ENCODE measurements at places on chromosomes 3 and 15.

GRCh38 chr15:75159244-75159643 lies 42.4 kb upstream of the C15orf39 start:
- no peak for DNase-seq

DNA sequence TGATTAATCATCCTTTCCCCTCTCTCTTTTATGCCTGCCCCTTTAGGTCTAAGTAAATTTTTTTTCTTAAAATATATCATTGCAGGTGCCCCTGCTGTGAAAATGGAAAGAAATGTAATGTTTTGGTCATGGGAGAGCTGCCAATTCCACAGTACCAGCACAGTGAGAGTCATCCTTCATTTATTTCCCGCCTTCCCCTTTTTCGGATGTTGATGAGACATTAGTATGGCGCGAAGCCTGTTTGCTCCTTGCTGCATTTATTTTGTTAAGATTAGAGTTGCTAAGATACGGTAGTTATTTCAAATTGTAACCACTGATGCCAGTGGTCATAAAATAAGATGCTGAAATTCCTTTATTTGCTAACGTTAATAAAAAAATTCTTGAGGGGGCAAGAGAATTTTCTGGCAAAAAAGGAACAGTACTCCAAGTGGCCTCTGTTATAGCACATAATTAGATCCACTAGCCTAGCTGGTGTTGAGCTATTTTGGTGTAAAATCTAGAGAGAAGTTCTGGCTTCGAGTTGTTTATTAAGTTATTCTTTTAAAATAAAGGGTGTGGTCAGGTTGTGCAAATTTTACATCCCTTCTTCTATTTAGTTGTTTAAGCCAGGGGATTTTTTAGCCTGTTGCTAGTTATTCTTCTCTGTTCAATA lies 62.8 kb downstream of the MDFIC2 start:
- no peak for DNase-seq

- DNase-seq = no peak
Measured at GRCh38 chr3:74353039-74353438, 261.4 kb downstream of the CNTN3 start.

DNA sequence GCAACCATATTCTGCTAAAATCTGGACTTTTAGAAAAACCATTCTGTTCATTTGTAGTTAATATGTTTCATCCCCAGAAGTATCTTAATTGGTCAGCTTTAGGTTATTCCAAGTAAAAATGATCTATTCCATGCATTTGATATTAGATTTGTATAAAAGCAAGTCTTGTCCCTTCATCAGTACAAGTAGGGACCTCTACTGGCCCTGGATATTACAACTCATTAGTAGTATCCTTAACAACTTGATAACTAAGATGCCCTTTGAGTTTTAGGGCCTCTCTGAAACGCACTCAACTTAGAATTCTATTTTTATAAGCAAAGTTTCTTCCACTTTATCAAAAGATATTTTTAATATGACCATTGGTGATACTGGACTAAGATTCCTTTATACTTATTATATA lies 25.3 kb upstream of the SELENOT start:
- no peak for DNase-seq

GRCh38 chr3:14523792-14524191 lies 16.4 kb downstream of the GRIP2 start:
- no peak for DNase-seq

DNA sequence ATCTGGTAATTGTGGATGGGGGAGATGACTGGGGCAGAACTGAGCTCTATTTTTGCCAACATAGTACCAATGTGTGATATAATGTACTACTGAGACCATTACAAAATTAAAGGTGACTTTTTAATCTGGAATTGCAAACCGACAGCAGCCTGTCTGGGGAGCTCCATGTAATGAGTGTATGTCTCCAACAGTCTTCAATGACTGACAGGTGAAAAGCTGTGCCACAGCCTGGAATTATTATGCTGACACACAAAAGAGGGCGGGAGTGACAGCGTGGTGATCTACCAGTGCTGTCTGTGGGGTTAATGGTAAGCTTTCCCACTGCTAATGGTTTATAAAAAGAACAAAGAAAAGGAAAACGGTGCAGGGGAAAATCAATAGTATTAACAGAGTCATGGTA lies 143.4 kb downstream of the CLSTN2 start:
- no peak for DNase-seq

- no peak for DNase-seq
Measured at GRCh38 chr3:47978386-47978785, 37.8 kb downstream of the MAP4 start.

GRCh38 chr3:127748754-127749327 lies 73.5 kb downstream of the MGLL start:
- DNase-seq = no peak

DNA sequence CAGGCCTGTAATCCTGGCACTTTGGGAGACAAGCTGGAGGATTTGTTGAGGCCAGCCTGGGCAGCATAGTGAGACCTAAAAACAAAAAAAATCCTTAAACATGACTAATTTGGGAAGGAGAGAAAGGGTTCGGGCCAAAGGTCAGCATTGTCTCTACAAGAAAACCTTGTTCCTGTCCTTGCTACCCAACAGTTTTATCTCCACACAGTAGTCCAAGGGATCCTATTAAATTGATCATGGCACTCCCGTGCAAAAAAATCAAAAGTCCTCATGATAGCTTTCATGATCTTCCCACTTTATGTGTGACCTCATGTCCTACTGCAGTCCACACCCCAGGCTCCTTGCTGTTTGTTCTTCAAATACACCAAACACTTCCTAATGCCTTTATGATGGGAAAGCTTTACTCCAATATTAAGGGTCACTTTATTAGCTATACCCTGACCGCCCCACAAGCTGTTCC lies 4.2 kb downstream of the RPL15 start:
- DNase-seq = no peak

DNA sequence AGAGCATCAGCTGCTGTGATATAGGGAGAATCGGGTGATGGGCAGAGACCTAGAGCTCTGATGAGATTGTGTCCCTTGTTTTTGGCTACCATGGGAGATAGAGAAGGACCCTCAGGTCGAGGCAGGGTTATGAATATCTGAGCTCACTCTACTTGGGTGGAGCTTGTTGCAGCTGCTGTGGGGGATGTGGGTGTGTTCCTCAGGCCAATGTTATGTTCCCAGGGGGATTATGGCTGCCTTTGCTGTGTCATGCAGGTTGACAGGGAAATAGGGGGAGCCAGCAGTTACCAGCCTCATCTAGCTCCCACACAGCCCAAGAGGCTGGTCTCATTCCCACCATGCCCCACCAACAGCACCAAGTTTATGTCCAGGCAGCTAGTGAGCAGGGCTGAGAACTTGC lies 131.5 kb downstream of the TRIM42 start:
- no peak for DNase-seq

GRCh38 chr3:64209866-64210621 lies 15.2 kb downstream of the PRICKLE2 start:
- DNase-seq = no peak

GRCh38 chr3:28104896-28105534 lies 136.4 kb upstream of the CMC1 start:
- no peak for DNase-seq

DNA sequence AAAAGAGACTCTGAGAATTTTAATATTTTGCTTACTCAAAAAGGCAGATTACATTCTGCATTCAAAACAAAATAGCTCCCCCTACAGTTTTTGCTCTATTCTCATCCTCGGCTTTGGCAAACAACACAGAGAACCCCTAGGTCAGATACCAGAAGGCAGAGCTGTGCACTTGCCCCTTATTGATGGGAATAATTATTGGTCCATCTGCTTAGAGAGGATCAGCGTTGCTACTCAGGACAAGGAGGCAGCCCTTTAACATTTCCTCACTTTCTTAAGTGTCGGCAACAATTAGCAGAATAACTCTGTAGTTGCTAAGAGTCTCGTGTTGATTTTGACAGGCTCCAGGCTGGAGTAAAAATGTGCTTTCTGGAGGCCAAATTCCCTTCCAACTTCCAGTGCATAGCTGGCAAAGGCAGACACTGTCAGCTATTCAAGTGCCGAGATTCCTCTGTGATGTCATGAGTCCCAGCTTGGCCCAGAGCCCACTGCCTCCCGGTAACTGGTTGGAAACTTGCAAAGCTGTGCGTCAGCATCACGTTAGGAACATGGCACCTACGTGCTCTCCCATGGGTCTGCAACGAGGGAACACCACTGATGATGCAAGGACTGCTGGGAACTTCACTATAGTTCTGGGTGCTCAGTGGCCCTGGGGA lies 482.7 kb upstream of the ADAMTS9 start:
- no peak for DNase-seq

DNA sequence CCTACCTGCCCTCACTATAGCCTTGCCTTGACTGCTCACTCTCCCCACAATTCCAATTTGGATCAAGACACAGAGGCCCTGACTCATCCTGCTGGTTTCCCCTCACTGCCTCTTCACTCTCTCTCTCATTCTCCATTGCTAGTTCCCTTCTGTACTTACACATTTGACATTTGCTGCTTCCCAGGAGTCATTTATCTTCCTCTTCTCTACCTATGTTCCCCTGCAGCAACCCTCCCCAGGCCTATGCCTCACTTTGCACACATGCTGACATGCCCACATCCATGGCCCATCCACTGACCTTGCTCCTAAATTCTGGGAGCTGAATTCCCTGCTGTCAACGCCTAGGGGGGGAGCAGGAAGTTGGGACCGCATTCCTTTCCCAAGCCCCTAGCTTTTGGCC lies 82.2 kb downstream of the SRGAP3 start:
- DNase-seq = no peak

GRCh38 chr3:155651489-155652218 lies 93.2 kb downstream of the PLCH1 start:
- no peak for DNase-seq

DNA sequence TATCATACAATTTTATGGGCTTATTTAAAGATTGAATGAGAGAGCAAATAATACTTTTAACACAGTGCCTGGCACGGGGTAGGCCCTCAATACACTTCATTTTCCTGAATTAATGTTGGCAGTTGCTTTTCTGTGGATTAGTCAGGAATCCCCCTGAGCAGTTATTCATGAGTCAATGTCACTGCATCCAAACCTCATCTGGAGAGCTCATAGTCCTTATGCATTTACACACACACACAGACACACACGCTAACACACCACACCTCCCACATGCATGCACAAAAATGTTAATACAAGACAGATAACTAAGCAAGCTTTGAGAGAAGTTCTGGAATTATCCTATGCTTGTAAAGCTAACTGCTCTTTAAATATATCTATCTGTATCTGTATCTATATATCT lies 34.0 kb upstream of the TNFAIP8L3 start:
- DNase-seq = no peak

- no peak for DNase-seq
Measured at GRCh38 chr3:55752911-55753310, 265.8 kb upstream of the WNT5A start.

DNA sequence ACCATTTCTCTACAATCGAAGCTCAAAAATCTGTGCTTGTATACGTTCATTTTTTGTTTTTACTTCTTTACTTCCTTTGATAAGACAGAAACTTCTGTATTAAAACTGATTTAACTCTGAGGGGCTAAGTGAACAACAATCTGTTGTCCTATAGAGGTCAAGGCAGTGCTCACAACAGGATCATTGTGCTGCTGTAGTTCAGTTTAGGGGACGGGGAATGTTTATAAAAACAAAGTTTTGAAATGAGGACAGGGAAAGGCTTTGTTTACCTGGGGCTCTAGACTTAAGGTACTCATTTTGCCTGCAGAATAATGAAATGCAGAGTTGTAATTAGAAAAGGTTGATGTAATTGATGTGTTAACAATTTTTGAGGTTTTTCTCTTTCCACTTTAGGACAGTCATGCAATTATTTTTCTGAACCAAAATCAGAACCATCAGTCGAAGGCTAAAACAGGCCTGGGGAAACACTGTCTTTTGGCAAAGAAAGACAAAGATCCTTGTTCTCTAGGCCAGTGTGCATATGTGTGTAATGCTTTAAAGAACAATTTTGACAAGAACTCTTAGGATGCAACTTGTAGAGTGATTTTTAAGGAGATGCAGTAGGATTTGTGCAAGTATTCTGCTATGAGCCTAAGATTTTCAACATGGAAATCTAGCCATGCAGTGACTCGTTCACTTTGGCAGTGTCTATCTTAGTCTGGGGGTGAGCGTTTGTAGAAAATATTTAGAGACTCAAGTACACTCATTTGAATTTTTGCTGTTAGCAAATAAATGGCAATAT lies 165.2 kb downstream of the PGPEP1L start:
- DNase-seq = no peak

GRCh38 chr3:8519156-8519555 lies 17.5 kb downstream of the LMCD1 start:
- no peak for DNase-seq

- peak; percentile 16 for DNase-seq
Measured at GRCh38 chr3:172040078-172040980, 951 bp downstream of the FNDC3B start.

GRCh38 chr3:66673293-66673692 lies 172.5 kb upstream of the LRIG1 start:
- DNase-seq = no peak

DNA sequence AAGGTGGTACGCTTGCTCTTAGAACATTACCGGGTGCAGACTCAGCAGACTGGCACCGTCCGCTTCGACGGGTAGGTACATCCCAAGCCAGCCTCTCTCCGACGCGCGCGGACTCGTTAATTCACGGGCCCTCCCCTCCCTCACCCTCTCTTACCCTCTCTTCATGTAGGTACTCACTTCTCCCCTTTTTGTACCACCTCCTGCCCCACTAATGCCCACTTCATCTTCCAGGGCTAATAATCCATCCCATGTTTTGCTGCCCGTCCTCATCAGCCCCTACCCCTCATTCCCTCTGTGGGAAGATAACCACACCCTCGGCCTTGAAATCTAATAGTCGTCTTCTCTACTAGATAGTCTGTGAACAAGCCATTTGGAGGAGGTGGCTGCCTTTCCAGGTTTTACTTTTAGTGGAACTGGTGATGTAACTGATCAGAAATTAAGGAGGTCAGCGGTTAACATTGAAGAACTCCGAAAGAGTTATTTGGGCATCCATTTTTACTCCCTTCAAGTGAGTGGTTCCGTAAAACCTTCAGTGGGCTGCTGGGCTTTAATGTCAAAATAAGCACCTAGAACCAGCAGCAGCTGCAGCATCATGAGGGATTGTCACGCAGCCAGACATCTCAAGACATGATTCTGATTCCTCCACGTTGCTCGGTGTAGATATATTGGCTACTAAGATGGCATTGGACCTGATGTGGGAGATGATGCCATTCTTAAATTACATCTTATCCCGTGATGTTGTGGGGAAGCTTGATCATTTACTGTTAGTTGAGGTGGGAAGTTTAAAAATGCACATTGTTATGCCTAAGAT lies 1.3 kb downstream of the FEM1B start:
- DNase-seq = no peak

GRCh38 chr15:73120269-73120668 lies 68.0 kb downstream of the NEO1 start:
- DNase-seq = no peak

Measured in T-helper 2 cell (primary cell).